ENCODE measurements at places on chromosomes 7 and 10.
A peak's percentile ranks its signal among the peaks of the same experiment; 100 is the strongest.

DNA sequence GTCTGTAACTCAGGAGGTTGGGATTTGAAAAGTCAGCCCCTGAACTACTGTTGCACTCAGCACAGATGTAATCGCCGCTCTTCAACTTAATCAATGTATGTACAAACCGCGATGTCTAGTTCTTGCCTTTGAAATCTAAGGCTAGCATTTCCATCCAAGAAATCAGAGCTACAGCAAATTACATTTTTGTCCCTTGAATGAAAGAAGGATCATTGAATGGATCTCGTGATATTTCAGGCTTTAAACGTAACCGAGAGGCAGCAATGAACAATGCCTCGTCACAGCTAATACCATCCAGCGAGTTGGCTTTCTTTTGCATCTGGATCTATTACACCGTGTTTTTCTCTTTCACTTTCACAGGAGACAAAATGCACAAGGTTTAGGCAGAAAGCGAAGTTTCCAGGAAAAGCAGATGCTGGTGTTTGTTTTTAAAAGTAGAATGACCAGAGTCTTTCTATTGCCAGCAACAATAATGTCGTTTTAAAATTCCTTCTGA is 5.5 kb downstream of the SKIDA1 start:
- DNase-seq: peak; percentile 31

- DNase-seq: no peak
These were observed 69.0 kb upstream of the SAMD8 start for GRCh38 chr10:75042292-75042974.

GRCh38 chr10:26543567-26544306 is 105.6 kb downstream of the APBB1IP start:
- no peak for DNase-seq

DNA sequence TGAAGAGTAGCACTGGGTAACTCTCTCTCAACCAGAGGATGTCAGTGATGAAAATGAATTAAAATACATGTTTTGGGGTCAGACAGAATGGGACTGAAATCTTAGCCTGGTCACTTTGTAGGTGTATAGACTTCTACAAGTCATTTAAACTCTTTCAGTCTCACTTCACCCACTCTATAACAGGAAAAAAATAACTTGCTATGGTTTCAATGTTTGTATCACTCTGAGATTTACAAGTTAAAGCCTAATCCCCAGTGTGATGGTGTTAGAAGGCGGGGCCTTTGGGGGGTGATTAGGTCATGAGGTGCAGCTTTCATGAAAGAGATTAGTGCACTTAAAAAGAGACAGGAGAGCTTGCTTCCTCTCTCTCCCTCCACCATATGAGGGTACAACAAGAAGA is 134.8 kb downstream of the INHBA start:
- no peak for DNase-seq

- peak; percentile 50 for DNase-seq
These were observed 181.4 kb downstream of the ARID5B start for GRCh38 chr10:62082729-62083411.

GRCh38 chr7:6533893-6534495 is 17.3 kb downstream of the GRID2IP start:
- DNase-seq: no peak

DNA sequence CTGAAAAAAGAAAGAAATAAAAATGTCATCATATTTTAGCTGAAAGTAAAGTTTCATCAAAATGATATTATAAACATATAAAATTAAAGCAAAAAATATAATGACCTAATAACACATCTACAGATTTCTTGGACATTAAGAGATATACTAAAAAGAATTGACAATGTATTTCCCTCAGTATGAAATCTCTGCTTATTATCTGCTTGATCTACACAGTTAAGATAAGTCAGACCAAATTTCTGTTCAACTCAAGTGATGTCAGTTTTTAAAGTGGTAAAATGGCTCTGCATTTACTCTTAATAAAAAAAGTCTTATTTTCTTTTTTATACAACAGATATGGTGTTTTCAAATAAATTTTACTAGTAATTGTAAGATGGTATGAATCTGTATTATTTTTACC is 159.4 kb upstream of the SEMA3A start:
- no peak for DNase-seq

DNA sequence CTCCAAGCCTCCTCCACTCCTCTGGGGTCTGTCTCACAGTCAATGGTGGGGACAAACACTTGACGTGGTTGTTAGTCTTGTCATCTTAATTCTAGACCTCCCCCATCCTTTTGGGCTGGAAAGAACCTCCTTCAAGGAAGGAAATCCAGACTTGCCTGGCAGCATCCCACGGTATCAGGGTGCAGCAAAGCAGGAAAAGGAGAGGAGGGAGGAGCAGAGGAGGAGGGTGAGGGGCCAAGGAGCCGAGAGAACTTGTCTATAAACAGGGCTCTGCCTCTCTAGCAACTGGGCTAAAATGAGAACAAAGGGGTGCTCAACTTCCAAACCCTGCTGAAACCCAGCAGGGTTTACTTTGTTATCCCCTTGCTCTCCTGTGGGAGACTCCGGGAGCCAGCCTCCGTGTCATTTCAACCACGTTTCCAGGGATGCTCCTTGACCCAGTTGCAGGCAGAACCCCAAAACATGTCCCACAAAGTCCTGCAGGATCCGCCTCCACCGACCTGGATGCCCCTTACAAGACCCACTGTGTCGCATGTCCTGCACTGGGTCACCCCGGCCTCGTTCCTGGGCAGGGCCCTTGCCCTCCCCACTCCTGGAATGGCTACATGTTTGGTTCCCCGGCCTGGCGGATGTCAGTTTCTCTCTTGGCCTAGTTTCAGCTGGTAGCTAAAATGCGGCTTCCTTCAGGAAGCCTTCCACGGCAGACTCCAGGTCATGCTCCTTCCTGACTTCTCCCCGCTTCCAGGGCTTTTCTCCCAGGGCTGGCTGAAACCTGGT is 69.7 kb upstream of the MGMT start:
- no peak for DNase-seq

DNA sequence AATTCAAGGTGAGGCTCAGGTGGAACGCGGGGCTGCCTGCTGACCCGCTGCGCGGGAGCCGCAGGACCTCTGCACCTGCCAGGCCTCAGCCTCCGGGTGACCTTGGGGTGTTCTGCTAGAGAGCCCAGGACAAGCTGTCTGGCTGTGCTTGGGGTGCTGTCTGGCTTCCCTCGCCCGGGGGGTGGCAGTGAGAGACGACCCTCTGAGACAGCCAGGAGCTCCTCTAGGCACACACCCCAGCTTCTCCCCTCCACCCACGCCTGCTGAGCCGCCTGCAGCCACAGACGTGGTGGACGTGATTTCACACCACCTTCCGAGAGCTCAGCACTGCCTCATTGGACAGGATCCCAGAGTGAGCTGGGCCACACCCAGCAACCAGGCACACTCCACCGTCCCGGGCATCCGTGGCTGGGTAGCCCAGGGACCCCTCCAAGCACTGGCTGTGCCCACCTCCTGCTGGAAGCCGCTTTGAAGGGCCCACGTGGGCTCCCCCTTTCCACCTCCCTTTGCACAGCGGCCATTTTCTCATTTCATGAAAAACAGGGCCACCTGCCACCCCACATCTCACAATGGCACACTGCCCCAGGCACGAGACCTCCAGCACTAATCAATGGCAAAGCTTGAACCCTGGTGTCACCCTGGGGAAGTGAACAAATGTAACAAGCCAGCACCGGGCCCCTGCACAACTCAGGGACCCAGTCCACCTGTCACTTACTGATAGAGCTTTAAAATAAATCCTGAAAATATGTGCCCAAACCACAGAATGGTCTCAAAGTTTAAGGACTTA is 35.0 kb downstream of the ZFAND2A start:
- DNase-seq: no peak

DNA sequence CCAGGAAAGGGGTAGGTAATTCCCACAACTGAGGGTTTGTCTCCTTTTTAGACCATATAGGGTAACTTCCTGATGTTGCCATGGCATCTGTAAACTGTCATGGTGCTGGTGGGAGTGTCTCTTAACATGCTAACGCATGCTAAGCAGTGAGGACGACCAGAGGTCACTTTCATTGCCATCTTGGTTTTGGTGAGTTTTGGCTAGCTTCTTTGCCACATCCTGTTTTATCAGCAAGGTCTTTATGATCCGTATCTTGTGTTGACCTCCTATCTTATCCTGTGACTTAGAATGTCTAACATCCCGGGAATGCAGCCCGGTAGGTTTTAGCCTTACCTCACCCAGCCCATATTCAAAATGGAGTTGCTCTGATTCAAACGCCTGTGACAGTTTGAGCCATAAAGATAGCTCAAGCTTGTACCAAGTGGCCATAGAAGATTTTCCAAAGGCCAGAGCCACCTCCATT is 176.0 kb upstream of the NAMPT start:
- no peak for DNase-seq

DNA sequence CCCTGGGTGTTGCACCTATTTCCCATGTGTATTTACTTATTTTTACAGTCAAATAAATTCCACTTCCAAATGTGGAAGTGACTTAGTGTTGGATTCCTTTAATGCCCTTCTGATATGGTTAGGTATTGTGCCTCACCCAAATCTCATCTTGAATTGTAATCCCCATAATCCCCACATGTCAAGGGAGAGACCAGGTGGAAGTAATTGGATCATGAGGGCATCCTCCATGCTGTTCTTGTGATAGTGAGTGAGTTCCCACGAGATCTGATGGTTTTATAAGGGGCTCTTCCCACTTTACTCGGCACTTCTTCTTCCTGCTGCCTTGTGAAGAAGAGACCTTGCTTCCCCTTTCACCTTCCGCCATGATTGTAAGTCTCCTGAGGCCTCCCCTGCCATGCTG is 136.9 kb downstream of the SNX10 start:
- DNase-seq: no peak

GRCh38 chr7:18574676-18575075 is 79.1 kb downstream of the HDAC9 start:
- DNase-seq: no peak

DNA sequence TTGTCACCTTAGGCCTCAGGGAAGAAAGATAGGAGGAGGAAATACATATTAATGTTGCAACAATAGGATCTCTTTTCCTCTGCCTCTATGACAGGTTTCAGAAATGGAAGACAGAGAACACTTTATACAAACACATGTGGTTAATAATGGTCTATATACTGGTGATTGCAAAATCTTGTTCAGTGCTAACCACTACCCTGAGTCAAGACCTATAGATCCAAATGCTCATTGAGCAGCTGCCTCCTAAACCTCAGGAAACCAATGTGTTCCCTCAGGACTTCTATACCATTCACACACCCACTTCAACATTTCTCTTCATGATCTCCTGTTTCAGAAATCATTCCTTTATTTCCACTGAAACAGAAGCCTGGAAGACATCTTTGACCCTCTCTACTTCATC is 32.5 kb upstream of the VWDE start:
- DNase-seq: no peak

DNA sequence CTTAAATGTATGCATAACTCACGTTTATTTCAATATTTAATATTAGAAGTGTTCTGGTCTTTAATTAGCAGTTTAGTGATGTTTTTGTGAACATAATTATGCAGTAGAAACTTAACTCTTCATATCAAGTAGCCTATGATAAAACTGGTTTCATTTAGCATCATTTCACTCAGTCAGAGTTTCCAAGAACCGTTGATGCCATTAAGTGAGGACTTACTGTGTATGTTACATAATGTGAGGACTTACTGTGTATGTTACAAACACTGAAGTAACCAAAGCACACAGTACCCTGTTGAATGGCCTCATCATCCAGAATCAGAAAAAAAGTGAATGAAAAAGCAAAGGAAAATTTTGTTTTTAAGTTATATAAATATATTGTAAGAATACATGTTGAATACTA is 32.9 kb upstream of the PBLD start:
- no peak for DNase-seq

- DNase-seq: no peak
These were observed 1.2 kb downstream of the GET4 start for GRCh38 chr7:877312-878232.

DNA sequence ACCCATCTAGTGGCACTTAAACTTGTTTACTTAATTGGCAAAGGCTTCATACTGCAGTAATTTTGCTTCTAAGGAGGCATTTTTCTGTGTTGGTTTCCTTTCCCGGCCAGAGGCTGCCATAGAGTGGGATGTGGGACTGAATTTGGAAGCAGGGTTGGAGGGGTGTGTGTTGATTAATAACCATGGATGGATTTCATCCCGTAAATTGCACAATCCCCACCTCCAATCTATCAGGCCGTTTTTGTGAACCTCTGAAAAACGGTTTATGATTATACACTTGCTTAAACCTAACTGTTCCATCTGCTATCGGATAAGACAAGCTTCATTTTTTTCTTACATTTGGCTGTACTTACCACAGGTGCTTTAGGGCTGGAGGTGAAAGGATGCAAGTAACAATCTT is 1.3 kb downstream of the TMEM60 start:
- DNase-seq: no peak

- no peak for DNase-seq
These were observed 112.4 kb downstream of the SMURF1 start for GRCh38 chr7:99031496-99031895.

DNA sequence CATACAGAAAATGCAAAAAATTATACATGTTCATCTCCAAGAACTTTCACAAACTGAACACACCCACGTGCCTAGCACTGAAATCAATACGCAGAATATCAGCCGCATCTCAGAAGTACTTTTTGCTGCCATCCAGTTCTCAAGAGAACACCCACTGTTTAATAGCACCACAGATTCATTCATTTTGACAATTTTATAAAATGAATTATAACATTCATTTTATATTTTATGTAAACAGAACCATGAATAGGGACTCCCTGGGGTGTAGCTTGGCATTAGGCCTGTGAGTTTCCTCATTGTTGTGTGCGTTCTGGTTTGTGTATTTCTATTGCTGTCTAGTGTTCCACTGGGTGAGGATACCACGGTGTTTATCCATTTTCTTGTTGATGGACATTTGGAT is 77.3 kb upstream of the PIP4K2A start:
- DNase-seq: no peak

- no peak for DNase-seq
These were observed 68.0 kb downstream of the TRIL start for GRCh38 chr7:28890137-28890536.

DNA sequence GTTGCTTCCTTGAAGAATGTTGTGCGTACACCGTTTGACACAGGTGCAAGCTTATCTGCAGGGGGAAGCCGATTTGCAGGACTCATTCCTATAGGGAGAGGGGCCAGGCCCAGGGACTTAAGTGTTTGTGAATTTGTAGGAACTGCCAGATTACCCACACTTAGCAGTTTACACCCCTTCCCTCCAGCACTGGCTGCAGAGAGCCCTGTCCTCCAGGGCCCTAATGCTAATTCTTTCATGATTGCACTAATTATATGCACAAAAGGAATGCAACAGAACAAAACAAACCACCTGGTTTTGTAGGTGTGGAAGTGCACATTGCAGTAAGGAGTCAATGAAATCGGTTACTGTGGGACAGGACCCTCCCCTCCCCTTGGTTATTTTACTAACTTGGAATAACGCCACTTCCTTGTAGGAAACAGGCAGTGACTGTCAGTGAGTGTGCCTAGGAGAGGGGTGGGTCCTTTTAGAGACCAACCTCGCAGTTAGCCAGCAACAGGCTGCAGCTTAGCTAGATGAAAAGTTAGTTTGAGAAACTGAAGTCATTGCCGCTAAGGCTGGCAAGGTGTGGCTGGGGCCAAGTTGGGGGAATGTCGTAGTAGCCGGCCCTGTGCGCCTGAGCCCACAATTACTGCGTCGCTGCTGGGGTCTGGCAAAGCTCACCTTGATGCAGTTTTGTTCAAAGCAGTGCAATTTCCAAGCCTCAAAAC is 60.6 kb downstream of the CUX1 start:
- DNase-seq: no peak
